ENCODE measurements at places on chromosomes 4 and X. TPM values are rescaled to one million over a fixed set of nuclear protein-coding genes. Genes with fewer than 3 reads are reported as not detected.
A peak's percentile ranks its signal among the peaks of the same experiment; 100 is the strongest.

DNA sequence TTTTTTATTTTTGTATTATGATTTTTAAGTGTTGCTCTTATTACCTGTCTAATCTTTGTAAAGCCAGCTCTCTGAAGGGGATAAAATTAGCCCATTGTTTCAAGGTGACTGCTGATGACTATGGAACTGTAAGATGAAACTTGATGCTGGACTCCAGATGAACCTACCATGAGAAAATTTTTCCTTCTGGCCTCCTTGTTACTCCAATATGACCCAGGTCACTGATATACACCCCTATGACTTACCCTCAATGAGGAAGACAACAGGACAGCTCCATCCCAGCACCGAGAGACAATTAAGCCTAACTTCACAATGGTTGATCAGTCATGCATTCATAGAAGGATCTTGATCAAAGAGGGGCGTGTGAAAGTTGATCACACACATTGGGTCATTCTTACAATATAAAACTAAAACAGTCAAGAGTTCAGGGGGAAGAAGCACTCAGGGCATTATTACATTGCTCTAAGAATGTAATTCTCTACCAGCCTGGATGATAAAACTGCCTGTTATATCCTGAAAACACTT lies 230.8 kb upstream of the AGTR2 start:
- DNase-seq = no peak

DNA sequence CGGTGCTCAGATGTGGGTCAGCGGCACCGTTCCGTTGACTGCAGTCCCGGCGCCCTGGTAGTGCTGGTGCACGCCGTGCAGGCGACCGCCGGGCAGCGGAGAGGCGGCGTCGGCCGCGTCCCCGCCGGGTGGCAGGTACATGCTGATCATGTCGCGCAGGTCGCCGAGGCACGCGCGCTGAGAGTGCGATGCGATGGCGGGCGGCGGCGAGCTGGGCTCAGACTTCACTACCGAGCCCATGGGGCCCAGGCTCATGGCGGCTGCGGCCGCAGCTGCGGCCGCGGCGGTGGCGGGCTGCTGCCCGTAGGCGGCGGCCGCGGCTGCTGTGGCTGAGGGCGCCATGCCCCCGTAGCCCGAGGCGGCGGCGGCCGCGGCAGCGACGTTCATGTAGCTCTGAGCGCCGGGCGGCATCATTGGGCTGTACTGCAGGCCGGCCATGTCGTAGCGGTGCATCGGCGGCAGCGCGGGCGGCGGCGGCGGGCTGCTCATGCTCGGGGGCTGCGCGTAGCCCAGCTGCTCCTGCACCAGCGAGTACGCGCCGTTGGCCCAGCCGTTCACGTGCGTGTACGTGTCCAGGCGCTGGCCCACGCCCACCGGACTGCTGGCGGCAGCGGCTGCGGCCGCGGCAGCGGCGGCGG lies 1.0 kb downstream of the SOX3 start:
- peak; percentile 53 for DNase-seq

DNA sequence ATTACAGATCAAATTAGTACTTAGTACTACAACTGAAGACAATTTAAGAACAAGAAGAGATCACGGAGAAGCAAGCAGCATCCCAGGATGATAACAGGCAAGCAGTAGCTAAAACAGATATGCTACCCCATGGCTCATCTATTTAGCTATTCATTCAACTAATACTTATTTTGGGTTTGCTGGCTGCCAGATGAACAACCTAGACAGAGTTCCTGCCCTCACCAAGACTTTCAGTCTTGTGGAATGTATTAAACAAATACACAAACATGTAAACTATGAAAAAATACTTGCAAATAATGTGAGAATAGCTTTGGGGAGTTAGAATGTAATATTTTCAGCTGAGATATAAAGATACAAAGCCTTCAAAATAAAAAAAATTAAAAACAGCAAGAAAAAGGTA lies 2.4 kb upstream of the CORIN start:
- no peak for DNase-seq

GRCh38 chr4:183840311-183840710 lies 64.8 kb upstream of the STOX2 start:
- peak; percentile 92 for DNase-seq

GRCh38 chrX:25279510-25279909 lies 263.7 kb upstream of the ARX start:
- DNase-seq = no peak

DNA sequence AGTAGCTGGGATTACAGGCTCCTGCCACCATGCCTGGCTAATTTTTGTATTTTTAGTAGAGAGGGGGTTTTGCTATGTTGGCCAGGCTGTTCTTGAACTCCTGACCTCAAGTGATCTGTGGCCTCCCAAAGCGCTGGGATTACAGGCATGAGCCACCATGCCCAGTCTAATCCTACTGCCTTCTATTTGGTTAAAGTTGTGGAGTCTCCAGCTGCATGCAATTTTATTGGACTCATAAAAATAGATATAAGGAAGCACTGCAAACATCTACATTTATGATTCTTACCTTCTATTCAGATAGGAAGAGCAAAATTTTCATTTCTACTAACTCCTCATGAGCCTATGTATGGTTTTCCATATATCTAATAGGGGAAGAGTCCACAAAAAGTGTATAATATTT lies 13.7 kb downstream of the RIPPLY1 start:
- DNase-seq = no peak

DNA sequence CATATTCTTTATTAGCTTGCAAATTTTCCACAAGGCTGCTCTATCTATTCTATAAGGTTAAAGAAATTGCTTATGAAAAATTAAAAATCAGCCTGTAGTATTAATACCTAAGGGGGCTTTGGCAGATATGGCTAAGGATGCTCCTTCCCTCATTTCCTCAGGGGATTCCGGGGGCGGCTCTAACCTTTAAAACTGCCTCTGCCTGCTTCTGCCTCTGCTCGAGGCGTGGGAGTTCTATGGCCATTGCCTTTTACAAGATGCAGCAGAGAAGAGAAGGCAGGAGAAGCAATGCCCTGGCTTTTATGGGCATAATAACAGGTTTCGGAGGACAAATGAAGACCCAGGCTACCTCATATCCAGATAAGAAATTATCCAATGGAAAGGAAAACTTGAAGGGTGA lies 8.6 kb upstream of the CDKN2AIP start:
- no peak for DNase-seq

DNA sequence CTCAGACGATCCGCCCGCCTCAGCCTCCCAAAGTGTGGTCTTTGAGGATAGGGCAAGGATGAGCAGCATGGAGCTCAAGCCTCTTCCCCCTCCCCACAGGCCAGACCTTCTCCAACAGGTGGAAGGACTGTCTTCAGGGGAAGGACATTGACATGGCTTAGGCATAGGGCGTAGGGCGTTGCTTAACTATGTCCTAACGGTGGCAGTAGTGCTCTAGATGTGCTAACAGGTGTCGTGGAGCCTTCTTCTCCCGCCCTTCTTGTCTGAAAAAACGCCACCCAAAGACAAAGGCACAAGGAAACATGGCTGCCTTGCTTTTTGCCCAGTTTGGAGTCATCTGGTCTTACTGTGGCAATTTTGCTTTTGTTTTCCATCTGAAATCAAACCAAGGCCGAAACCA lies 219.8 kb downstream of the OR13H1 start:
- no peak for DNase-seq

GRCh38 chrX:3659761-3660160 lies 53.7 kb downstream of the PRKX start:
- no peak for DNase-seq

GRCh38 chr4:1359144-1359501 lies 12.1 kb downstream of the UVSSA start:
- no peak for DNase-seq

DNA sequence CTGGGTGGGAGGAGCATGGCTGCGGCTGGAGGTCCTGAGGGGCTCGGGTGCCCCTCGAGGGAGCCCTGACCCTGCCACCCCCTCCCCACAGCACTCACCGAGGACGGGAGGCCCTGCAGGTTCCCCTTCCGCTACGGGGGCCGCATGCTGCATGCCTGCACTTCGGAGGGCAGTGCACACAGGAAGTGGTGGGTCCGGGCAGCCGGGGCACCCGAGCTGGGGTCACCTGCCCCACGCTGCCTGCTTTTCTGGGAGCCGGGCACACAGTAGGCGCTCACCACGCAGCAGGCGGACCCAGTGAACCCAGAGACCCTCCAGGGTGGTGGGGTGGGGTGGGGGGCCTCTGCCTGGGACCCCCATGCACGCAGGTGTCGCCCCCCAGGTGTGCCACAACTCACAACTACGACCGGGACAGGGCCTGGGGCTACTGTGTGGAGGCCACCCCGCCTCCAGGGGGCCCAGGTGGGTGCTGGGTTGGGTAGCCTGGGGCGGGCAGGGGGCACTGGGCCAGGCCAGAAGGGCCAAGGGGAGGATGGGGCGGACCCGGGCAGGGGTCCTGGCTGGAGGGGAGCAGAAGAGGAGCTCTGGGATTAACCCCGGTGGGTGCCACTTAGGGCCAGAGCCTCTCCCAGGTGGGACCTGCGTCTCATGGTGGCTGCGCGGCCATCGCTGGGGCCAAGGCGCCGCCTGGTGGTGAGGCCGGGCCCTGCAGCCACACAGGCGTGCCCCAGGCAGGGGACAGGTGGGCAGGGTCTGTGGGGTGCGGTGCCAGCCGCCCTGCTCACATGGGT lies 1.4 kb downstream of the HGFAC start:
- DNase-seq = peak; percentile 64

DNA sequence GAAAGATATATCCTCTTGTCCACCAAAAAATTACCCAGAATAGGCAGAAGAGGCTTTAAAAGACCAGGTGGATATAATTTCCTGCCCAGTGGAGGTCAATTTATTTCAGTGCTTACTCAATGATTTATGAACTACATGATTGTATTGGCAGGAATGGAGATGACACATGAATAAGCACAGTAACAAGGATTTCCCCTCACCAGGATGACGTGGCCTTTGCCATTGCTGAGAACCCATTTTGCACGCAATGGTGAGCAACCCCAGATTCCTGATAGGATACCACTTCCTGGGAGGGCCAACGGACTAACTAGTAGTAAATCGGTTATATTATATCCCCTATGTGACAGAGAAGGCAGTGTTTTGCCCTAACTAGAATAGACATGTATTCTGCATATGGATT lies 11.6 kb upstream of the TTC29 start:
- no peak for DNase-seq

GRCh38 chrX:110410603-110411002 lies 52.0 kb downstream of the RTL9 start:
- DNase-seq = no peak

DNA sequence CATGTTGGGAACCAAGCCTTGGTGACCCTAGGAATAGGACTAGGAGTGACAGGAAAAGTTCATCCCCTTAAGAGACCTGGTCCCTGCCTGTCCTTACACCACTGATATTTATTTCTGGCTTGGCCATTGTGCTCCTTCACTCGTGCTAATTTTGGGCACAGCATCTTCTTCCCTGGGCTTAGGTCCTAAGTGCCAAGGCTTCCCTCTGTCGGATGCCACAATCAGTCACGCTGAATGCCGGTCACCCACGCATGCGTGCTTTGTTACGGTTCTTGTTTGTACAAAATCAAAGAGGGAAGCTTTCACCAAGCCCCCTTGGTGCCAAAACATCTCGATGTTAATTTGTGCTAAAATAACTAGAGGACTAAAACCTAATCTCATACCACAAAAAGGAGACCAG lies 17.4 kb upstream of the MAP3K15 start:
- DNase-seq = no peak

- no peak for DNase-seq
These were observed 92.3 kb upstream of the SHOX start for GRCh38 chrX:538311-538710.

GRCh38 chr4:114217150-114217817 lies 237.8 kb upstream of the ARSJ start:
- DNase-seq = no peak

DNA sequence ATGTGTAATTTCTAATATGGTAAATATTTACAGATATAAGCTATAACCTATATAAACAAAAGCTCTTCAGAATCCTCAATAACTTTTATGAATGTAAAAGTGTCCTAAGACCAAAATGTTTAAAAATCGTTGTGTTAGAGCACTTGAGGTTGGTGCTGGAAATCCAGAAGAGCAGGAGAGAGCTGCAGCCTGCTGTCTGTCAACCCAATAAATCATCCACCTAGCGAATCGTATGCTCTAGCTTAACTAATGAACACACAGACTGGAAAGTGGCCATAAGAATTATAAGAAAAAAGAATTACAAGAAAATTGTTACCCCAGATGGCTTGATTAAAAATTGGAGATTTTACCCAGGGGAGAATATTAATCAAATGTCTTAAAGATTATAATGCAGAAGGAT lies 17.0 kb downstream of the CFAP97 start:
- no peak for DNase-seq

GRCh38 chr4:164771088-164771487 lies 17.2 kb downstream of the SMIM31 start:
- no peak for DNase-seq

GRCh38 chr4:162565730-162566129 lies 401.9 kb upstream of the FSTL5 start:
- DNase-seq = no peak

GRCh38 chr4:147821555-147821954 lies 89.7 kb downstream of the ARHGAP10 start:
- no peak for DNase-seq

DNA sequence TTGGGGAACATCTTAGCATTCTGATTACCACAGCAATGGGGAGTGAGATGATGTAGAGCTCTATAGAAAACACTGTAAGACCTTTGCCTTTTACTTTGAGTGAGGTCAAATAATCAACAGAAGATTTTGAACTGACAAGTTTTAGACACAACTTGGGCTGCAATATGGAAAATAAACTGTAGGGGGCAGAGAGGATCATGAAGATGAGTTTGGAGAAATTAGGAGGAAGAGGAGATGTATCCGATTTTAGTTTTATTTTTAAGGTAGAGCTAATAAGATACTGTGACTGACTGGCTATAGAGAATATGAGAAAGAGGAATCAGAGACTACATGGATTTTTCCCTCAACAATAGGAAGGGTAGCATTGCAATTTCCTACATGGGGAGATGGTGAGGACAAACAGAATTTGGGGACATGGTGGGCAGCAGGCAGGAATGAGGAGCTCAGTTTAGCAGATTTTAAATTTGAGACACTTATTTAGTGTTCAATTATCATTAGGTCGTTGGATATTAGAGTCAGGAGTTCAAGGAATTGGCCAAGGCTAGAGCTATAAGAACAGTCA lies 563.1 kb downstream of the INPP4B start:
- peak; percentile 16 for DNase-seq

- peak; percentile 26 for DNase-seq
These were observed 483.6 kb downstream of the BCOR start for GRCh38 chrX:39613997-39614679.

DNA sequence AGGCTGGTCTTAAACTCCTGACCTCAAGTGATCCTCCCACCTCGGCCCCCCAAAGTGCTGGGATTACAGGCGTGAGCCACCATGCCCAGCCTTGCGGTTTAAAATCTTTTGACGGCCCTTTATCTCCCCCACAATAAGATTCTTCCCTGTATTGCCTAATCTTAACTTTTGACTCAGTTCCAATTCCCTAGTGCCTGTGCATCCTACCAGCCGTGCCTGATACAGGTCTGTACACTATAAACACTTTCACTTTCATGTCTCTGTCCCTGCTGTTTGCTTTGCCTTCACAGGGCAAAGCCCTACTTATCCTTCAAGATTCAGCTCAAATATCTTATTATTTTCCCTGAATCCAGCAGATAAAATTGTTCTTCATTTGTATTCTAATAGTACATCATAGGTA lies 74.6 kb downstream of the WDR44 start:
- DNase-seq = peak; percentile 28

The NLGN3 gene
- total RNA-seq = 1.6 TPM

The WNK3 gene
- 12.5 TPM for total RNA-seq

The SRPX2 gene
- 19.1 TPM for total RNA-seq

The GAGE12E gene
- not detected for total RNA-seq

The HADH gene
- total RNA-seq = 78.1 TPM
